MV-4-11 (cell line): ENCODE measurements at places on chromosomes 12 and 14.
A peak's percentile ranks its signal among the peaks of the same experiment; 100 is the strongest.

DNA sequence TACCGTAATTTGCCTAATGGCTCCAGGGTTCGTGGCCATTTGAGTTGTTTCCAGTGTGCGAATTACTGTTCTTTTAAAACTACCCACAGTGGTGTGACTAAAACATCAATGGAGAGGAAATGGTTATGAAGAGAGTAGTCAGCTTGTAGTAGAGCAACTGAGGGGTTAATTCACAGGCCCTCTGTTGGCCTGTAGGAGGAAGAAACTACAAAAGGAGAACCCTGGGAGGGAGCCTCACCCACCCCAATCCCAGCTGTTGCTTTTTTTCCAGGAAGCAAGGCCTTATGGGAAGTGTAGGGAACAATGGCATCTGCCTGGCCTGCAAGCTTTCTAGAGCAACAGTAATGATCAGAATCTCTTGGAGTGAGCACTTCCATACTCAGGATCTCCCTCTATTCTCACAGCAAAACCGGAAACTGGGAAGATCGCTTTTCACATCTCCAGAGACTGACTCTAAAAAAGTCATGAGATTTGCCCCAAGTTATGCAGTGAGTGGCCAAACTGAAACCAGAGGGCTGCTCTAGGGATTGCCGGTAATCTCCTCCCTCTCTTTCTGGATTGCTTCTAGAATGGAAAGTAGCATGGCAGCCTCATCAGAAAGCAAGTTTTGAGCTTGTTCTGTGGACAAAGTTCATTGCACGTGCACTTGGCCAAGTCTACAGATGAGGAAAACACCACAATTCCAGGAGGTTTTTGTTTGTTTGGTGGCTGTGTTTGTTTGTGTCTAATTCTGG, 125.3 kb upstream of the PWP1 start:
- DNase-seq, result no peak

DNA sequence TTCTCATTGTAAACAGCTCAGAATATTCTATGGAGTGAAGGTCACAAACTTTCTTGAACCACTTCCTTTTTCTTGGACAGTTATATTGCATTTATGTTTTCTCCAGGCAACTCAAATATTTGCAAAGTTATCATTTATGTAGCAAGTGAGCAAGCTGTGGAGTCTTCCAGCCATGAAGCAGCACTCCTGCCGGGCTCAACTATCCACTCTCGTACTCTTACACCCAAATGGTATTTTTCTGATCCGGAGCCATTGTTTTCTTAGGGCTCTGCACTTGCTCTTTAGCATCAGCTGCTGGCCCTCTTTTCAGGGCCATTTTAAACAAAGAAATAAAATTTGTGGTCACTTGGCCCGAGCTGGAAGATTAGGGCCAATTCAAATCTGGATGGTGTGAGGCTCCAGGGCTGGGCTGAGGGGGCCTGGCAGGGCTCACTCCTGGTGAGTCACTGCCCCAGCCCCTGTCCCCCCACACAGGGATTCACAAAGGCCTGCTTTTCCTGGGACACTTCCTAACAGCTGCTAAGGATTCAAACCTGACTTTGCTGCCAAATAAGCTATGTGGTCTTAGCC, 19.7 kb downstream of the SYNE3 start:
- peak; percentile 56 for DNase-seq

- no peak for DNase-seq
These were observed 6.7 kb downstream of the TAS2R43 start for GRCh38 chr12:11085419-11085818.

GRCh38 chr12:19527866-19528265, 88.6 kb downstream of the AEBP2 start:
- no peak for DNase-seq

DNA sequence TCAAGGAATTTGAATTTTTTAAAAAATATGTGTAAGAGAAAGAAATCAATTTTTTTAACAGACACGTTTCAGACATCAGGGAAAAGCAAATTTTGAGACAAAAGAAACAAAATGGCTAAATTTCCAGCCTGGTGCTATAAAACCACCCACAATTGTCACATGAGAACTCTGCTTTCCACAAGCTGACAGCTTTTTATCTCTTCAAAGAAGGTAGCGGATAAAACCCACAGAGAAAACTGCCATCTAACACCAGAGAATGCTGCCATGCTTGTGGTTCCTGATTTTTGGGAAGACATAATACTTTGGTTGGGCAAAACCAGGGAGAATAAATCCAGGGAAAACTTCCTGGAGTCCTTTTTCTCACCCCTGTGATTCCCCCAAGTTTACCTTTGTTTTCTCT, 10.3 kb upstream of the ITPR2 start:
- no peak for DNase-seq

DNA sequence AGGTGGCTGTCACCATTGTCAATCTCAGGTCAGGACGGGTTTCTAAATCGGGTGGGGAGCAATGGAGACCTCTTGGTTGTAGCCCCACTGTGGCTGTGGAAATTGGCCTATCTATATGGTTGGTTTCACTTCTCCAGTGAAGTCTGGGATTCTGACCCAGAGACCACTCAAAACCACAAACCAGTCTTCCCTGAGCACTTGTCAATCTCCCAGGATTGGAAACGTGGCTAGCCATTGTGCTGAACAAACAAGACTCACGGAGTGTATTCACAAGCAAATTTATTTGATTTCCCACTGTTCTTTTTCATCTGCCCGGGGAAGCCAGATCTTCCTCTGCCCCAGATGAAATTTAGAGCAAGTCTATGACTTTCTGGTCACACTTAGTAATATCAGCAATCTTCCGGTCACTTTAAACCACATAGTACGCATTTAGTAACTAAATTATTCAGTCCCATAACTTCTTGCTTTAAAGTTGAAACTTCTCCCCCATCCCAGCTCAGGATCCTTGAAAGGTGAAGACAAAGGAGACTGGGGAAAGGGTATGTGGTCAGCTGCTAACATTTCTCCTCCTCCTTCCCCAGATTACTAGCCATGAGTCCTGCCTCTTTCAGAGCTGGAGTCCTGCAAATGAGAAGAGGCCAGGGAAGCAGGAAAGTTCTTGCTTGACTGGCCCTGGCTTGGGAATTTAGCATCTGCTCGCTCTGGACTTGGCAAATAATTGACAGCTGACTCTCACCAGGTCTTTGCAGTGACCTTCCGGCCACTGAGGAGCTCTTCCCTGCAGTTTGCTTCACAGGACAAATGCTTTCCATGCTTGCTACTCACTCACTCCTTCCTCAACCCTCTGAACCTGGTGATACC, 123.2 kb upstream of the MAX start:
- peak; percentile 57 for DNase-seq

- DNase-seq, result no peak
These were observed 123.8 kb downstream of the MYRFL start for GRCh38 chr12:69948851-69949250.

DNA sequence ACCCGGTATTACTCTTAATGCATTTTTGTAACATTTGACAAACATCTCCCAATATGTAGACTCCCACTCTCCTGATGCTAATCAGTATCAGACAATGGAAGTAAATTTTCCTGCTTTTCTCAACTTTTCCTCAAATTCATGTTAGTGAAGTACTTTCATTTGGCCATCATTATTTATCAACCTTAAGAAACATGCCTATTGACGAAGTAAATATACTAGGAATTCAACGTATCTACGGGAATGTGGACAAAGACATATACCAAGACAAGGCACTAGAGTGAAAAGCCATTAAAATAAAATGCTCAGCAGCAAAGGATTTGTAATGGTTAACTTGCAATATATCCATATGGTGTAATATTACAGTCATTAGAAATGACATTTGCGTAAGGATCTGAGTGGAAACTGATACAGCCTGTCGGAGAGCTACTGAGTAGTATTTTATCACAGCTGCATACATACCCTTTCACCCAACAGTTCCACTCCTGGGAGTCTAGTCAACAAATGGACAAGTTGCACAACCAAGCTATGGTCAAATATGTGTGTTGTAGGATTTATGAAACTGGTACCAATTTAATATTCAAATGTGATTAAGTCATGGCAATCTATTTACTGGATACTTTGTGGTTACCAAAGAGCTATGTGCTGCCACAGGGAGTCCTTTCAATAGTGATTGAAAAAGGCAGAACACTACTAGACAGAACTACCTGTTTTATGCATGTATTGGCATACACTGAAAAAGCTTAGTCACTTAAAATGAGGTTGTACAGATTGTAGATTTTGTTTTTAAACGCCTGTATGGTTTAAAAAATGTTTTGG, 26.5 kb downstream of the NUDT4 start:
- DNase-seq, result no peak

GRCh38 chr12:108576660-108577234, 14.4 kb downstream of the ISCU start:
- DNase-seq, result no peak

DNA sequence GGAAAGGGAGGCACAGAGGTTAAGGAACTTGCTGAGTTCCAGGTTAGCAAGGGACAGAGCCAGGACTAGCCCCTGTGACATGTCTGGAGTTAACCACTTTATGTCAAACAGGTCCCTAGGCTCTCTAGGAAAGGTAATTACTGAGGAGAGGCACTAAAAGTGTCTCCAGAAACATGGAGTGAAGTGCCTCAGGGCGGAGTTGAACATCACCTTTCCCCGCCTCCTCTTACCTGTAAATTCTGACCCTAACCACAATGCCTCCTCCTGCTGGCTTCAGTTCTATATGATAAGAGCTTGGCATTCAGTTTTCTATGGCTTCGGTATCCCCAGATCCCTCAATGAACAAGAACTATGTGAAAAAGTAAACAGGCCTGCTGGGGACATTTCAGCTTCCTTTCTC, 18.1 kb downstream of the RPH3A start:
- no peak for DNase-seq

GRCh38 chr14:70013271-70013873, 134.2 kb downstream of the SMOC1 start:
- DNase-seq, result no peak

GRCh38 chr12:130041983-130042812, 120.1 kb upstream of the FZD10 start:
- DNase-seq, result no peak

DNA sequence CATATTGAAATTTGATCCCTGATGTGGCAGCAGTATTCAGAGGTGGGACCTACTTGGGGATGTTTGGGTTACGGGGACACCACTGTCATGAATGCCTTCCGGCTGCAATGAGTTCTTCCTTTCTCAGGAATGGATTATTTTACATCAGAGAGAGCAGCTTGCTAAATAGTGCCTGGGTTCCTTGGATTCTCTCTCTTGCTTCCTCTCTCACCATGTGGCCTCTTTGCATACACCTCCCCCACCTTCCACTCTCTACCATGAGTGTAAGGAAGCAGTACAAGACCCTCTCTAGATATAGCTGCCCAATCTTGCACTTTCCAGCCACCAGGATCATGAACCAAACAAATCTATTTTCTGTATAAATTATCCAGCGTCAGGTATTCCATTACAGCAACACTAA, 15.4 kb upstream of the SCAF11 start:
- no peak for DNase-seq

- DNase-seq, result no peak
These were observed 58.0 kb downstream of the MIS18BP1 start for GRCh38 chr14:45194964-45195363.

DNA sequence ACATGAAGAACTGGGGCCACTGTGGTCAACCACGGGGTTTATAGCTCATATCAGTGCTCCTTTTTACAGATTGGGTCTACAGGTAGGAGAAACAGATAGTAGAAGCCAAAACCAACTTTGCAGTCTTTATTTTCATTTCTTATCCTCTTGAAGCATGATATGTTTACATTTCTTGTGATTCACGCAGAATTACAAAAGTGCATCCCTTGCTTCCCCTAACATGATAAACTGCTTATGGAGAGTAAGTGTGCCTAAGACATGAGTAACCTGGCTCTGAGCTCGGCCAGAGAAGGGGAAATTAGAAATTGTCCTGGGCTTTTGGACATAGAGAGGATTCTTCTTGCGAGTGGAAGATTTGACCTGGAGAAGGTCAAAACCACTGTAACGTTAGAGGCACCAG, 18.4 kb downstream of the PWP1 start:
- no peak for DNase-seq

DNA sequence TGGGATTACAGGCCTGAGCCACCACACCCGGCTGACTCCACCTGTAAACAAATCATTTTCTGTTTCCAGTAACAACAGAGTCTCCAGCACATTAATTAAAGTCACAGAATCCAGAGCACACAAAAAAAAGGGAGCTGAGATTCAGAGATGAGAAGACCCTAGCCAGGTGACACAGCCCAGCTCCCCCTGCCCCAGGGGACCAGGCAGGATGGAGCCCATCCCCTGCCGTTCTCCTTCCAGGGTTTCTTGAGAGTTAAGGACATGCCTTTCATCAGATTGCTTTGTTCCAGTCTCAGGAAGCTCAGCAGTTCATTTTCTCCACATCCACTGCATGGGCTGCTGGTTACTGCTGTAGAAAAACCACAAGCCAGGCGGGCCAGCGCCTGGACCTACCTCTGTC, 81.2 kb downstream of the RIMBP2 start:
- no peak for DNase-seq

DNA sequence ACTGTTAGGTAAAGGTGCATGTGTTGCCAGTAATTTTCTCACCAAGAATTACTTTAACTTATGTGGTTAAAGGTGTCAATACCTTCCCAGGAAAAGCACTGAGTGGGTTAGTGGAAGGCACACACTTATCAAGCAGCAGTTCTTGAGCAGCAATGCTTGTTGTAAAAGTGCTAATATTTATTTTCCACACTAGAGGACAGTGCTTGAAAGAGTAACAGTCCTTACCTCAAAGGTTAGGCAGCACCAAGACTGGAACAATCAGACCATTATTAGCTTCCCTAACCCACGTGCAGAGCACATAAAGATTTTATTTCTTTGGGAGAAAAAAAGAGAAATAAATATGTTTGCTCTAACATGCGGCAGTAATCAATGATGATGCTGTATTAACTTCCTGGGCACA, 48.8 kb upstream of the KRR1 start:
- peak; percentile 11 for DNase-seq

DNA sequence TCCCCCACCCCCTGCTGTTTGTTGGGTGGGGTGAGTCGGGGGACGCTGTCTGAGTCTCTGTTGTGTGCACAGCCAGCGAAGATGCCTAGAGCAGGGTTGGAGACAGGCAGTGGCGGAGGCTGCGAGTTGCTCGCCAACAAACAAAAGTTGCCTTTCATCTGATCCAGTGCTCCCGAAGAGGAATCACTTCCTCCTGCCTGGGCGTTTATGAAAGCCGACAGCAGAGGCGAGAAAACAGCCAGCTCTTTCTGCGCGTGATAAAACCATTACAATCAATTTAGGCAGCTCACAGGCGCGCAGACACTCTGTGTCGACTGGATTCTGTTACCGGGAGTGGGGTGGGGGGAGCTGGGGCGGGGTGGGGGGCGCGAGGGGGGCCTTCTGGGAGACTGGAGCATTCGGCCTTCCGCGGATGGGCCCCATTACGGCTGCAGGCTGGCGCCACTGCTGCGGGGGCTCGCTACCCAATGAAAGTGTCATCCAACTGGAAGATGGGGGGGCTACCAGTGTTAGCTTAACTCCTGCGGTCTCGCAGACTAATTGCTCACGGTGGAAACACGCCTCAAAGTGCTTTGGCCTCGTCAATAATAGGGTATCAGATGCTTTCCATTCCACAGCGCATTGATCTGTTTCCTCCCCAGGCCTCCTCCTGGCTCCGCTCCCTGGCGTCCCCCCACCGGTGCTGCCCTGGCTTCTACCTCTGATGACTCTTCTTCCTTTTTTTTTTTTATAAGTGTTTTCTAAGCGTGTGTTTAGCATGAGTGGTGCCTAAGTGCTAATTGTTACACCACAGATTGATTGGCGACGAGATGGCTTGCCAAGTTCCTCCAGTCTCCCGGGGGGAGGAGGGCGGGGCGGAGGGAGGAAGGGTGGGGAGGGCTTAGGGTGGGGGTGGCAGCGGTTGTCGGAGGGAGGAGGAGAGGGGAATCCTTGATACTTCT, 678.4 kb downstream of the MED13L start:
- DNase-seq, result no peak

GRCh38 chr14:104505085-104506074, 74.2 kb upstream of the C14orf180 start:
- no peak for DNase-seq
